ENCODE measurements at places on chromosomes 12 and 14.

- DNase-seq, result no peak
Measured at GRCh38 chr12:64571411-64571810, 38.9 kb upstream of the RASSF3 start.

DNA sequence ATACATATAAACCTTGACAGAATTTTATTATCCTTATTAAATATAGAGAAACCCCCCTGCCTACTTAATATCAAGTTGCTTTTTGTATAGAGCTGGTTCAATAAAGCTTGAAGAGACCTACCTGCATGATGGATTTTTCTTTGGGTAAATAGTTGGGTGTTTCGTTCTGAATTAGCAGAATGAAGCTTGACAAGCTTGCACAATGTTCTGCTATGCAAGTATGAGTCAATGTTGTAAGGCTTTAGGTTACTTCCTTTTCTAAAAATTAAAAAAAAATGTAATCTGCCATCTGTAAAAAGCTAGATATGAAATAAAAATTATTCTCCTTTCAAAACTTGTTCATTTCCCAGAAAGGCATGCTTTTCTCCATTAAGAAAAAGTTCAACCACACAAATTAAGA, 1662.6 kb upstream of the SEL1L start:
- no peak for DNase-seq

DNA sequence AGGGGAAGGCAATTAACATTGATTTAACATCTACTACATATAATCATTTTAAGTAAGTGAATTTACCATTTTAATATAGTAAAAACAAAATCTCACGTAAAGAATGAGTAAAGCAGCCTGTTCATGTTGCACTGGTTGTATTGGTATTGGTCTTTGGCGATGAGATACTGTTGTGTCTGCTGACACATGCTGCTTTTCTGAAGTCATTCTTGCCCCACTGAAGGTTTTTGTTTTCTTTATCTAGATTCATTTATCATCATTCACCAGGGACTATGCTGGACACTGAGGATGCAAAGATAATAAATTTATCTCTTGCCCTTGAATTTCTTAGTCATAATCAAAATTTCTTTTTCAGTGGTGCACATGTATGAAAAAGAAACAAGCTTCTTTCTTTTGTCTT, 246.2 kb upstream of the NPAS3 start:
- DNase-seq, result no peak

- no peak for DNase-seq
Measured at GRCh38 chr14:27392153-27392552, 794.3 kb upstream of the NOVA1 start.

- no peak for DNase-seq
Measured at GRCh38 chr14:104111301-104112112, 26.0 kb downstream of the ASPG start.

GRCh38 chr12:96495841-96496545, 6.6 kb downstream of the CFAP54 start:
- no peak for DNase-seq

DNA sequence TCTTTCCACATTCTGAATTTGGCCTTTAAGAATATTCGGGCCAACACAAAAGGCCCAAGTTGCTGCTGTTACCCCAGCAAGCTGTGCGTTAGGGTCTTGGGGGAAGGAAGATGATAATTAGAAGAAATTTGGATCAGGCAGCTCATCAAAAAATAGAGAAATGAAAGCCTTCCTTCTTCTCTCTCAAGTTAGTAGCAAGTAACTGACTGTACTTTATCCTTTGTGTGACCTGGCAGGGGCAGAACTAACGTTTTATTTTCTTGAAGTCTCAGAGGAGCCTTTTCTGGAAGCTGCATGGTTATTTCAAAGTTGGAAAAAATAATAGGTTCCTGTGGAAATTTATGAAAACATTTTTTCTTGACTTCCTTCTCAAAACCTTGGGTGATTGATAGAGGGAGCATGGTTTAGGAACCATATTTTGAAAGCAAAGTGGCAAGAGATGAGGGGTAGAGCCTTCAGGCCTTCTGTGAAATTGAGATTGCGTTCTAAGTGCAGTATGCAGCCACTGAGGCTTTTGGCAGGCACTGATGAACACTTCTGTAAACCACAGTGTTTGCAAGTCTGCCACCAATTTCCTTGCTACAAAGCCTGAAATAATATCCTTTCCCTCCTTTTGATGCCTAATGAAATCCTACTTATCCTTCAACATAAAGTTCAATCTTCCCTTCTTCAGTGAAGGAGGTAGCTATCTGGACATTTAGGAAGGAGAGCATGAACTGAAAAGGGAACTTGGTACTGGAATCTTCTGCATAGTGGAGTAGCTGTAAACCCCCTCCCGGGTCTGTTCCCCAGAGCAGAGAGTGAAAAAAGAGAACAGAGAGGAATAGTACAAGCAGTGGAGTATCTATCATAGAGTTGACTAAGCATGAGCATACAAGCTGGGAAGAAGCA, 123.2 kb downstream of the FGD4 start:
- DNase-seq, result no peak

- DNase-seq, result no peak
Measured at GRCh38 chr14:31858868-31859267, 218.2 kb upstream of the ARHGAP5 start.

DNA sequence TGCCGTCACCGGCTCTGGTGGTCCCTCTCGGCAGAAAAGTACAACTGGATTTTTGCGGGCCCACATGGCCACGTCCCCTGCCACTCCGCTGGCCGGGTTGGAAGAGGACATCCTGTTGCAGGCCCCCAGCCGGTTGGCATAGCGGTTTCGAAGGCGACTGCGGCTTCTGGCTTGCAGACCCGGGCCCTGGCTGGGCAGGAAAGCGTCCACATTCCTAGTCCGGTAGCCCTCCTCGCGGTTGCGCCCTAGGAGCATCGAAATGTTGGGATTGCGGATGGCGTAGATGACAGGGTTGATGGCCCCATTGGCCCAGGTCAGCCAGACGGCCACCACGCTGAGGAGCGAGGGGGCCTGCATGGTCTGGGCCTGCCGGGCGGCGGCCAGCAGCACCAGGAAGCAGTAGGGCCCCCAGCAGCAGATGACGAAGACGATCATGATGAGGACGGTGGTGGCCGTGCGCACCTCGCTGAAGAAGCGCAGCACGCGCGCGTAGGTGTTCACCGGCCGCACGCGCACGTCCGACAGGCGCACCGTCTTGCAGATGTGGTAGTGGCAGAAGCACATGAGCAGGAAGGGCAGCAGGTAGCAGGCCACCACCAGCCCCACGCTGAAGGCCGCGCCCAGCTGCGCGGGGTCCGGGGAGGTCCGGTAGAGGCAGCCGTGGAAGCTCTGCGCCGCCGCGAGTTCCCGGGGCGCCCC, 1.2 kb downstream of the GPR135 start:
- peak; percentile 10 for DNase-seq

DNA sequence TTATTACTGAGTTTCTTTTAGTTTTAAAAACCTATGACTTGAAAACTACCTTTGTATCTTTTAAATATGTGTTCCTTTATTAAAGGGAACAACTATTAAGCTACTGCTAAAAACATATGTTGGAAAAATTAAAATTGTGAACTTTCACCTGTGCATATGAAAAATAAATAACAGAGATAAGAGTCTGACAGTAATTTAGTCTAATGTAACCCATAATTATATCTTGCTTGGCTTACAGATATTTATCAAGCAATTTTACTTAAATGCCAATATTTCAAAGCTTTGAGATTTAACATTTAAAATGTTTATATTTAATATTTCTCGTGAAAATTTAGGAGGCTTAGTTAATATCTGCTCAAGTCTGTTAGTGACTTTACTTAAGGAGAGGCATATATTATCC, 309.8 kb downstream of the CCER1 start:
- DNase-seq, result no peak

DNA sequence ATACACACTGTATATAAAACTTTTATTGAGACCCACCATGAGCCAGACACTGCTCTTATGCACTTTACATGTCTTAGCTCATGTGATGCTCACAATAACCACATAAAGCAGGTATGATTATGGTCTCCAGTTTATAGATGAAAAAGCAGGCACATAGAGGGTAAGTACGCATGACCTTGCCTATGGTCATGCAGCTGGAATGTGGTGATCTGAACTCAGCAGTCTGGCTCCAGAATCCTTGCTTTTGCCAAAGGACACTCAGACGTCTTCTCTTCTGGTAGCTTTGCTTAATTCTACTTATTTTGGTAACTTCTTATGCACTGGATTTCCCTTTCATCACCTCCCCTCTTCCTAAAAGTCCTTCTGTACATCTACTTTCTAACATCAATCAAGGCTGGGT, 103.3 kb upstream of the CRY1 start:
- DNase-seq, result no peak

DNA sequence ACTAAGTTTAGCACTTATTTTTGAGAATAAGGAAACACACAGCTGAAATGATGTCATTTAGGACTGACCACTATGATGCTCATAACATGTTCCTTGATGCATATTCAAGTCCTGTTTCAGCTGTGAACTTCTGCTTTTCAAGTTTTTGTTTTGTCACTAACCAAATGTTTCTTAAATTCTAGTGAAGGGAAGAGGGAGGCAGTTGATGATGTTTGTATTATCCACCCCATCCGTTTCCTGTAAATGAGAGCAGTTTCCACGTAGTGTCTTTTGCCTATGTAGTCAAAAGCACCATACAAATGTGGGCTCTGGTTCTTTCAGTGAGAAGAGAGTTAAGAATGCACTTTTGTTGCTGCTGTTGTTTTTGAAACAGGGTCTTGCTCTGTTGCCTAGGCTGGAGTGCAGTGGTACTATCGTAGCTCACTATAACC, 491.8 kb downstream of the PCNX1 start:
- no peak for DNase-seq

DNA sequence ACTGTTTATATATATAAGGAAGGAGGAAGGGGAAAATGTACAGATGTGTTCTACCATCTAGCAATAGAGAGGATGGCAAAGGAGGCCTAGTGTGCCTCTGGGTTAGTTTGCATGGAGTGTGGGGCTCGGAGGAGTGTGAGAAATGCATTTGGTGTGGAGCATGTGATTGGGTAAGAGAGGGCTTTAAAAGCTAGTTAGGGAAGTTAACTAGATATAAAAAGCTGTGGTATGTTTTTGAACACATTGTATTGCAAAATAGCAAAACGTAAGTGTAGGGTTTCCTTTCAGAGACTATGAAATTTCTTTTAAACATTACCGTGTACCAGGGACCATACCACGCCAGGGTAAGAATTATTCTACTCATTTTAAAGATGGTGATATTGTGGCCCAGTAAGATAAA, 53.3 kb upstream of the STXBP6 start:
- DNase-seq, result no peak

DNA sequence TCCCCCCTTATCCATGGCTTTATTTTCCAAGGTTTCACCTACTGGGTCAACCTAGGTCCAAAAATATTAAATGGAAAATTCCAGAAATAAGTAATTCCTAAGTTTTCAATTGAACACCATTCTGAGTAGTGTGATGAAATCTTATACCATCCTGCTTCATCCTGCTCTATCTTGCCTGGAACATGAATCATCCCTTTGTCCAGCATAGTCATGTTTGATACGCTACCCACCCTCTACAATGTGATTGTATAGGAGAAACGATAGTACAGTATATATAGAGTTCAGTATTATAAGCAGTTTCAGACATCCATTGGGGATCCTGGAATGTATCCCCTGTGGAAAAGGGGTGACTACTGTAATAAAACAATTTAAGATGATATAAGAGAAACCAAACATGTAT, 62.2 kb downstream of the IFNG start:
- no peak for DNase-seq

- DNase-seq, result no peak
Measured at GRCh38 chr12:3809357-3810015, 56.6 kb upstream of the CRACR2A start.

DNA sequence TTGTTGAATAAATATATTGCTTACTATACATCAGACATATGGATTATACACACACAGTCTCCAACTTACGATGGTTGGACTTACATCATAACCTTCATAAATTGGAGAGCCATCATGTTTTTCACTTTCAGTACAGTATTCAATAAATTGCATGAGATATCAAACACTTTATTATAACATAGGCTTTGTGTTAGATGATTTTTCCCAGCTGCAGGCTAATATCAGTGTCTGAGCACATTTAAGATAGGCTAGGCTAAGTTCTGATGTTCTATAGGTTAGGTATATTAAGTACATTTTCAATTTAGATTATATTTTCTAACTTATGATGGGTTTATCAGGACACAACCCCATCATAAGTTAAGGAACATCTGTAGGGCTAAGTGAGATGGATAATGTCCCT, 17.9 kb upstream of the KRR1 start:
- no peak for DNase-seq

- DNase-seq, result no peak
Measured at GRCh38 chr14:50804181-50804721, 26.7 kb downstream of the NIN start.

DNA sequence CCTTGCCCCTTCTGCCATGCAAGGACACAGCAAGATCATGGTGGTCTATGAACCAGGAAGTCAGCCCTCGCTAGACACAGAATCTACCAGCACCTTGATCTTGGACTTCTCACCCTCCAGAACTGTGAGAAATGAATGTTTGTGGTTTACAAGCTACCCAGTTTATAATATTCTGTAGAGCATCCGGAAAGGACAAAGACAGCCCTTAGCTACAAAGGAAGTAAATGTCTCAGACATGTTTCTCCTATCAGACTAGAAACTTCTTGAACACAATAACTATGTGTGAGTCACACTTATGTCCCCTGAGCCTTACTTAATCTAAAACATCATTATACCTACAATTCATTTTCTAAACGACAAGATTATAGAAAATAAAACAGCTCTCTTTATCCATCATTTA, 176.7 kb downstream of the KLHL28 start:
- DNase-seq, result no peak

DNA sequence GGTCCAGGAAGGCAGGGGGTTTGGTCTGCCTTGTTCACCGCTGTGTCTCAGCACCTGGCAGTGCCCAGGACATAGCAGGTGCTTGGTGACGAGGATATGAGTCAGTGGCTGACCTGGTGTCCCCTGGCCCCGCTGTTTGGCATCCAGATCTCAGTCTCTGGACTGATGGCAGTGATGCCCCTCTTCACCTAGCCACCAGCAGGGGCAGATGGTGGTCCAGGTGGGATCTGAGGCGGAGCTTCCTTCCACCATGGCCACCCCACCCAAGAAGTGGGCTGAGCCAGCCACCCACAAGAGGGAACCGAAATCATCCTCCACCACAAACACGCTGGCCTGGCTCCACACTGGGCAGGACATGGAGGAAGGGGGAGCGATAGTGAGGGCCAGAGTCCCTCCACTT, 16.1 kb upstream of the SH2B3 start:
- DNase-seq, result no peak

DNA sequence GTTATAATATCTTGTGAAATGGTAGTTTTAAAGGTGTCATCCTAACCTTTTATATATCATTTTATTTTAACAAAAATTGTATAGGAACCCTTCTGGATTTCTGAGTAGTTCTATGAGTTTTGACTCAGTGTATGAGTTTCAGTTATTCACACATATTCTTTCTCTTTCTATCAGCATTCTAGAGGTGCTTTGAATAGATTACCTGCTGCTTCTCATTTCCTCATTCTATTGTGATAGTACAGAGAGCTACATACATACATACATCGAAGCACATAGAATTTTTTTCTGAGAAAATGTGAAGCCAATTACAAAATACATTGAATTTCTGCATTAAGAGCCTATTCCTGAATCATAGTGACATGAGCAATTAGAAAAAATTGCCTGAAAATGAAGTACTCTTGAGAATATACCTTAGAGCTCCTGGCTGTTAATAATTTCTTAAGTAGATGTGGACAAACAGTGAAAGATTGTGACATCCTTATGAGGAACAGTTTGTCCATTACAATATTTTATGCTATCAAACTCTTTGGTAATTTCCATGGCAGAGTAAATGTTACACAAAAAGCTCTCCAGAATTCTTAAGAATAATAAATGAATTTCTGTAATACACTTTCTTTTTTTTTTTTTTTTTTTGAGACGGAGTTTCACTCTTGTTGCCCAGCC, 556.6 kb downstream of the TRHDE start:
- no peak for DNase-seq
